ENCODE measurements at places on chromosomes 3 and 15.

- peak; percentile 56 for DNase-seq
These were observed 2.1 kb upstream of the ACKR4 start for GRCh38 chr3:132595014-132595413.

DNA sequence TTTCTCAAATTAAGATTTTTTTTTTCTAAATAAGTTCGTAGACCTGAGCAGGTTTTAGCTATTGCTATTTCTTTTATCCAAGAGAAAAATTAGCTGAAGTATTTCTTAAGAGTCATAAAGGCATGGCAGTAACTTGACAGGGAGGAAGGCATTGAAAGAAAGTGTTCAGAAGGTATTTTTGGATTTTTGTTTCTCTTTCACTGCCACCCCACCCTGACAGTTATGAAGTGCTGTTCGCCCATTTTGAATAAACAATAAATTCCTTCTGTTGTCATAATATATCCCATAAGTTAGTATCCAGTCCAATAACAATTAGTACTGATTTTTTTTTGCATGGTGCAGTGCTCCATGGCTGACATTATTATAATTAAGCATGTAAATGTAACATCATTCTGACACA, 363.0 kb downstream of the NR2F2 start:
- no peak for DNase-seq

DNA sequence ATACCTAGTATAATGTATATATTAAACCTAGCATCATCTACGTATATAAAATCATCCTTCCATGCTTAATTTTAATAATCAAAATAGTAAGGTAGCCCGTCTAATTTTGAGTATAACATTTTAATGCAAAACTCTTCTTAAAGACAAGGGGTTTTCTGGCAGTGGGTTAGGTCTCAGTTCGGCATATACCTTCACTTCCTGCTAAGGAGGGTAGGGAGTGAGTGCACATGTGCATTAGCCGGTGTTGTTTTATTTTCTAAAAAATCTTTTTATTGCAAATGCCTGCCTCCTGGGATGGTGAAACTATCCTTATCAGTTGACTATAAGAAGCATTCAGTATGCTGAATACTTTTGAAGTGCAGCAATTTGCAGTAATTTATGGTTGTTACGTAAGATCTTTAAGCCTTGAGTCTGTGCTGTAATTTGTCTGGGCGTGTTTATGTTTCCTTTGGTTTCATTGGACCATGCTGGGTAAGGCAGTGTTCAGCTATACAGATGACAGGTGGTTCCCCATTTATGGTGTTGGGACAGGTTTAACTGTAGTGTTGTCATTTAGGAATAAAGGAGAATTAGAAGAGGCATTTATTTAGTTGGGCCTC, 11.7 kb downstream of the ARHGEF26 start:
- DNase-seq, result no peak

- no peak for DNase-seq
These were observed 227.6 kb upstream of the SATB1 start for GRCh38 chr3:18652781-18653180.

DNA sequence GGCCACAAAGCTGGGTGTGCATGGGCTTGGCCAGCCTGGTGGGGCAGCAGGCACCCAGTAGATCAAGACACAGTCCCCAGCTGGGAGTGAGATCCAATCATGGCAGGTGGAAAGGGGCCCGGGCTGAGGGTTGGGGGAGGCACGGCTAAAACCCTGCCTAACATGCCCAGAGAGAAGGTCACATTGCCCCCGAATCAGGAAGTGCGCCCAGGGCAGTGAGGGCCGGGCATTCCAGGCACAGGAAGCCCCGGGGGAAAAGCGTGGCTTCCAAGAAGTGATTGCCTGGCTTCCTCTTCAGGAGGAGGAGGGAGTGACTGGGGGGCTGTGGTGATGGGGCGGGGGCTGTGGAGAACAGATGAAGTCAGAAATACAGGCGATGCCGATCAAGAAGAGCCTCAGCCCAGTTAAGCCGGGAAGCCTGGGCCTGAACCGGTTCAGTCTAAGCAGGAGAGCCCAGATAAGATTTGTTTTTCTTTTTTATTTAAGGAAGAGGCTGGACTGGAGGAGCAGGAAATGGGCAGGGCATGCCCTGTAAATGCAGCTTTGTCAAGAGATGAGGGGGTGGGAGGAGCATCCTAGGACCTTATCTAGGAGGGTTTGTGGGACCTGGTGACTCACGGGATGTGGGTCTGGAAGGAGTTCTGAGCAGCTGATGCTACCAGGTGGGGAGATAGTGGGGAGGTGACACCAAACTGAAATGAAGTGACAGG, 83.9 kb downstream of the CHSY1 start:
- DNase-seq, result peak; percentile 93

GRCh38 chr15:38164061-38164460, 88.6 kb upstream of the SPRED1 start:
- no peak for DNase-seq

GRCh38 chr3:111081008-111081545, 9.5 kb downstream of the NECTIN3 start:
- DNase-seq, result no peak

- no peak for DNase-seq
These were observed 362.5 kb downstream of the VPS13C start for GRCh38 chr15:61697796-61698195.

GRCh38 chr15:45435124-45435903, 57.0 kb upstream of the GATM start:
- no peak for DNase-seq

All from brain microvascular endothelial cell (primary cell).